ENCODE measurements at places on chromosomes 3 and 15.

- no peak for DNase-seq
Measured at GRCh38 chr15:97902140-97902780, 58.2 kb upstream of the ARRDC4 start.

DNA sequence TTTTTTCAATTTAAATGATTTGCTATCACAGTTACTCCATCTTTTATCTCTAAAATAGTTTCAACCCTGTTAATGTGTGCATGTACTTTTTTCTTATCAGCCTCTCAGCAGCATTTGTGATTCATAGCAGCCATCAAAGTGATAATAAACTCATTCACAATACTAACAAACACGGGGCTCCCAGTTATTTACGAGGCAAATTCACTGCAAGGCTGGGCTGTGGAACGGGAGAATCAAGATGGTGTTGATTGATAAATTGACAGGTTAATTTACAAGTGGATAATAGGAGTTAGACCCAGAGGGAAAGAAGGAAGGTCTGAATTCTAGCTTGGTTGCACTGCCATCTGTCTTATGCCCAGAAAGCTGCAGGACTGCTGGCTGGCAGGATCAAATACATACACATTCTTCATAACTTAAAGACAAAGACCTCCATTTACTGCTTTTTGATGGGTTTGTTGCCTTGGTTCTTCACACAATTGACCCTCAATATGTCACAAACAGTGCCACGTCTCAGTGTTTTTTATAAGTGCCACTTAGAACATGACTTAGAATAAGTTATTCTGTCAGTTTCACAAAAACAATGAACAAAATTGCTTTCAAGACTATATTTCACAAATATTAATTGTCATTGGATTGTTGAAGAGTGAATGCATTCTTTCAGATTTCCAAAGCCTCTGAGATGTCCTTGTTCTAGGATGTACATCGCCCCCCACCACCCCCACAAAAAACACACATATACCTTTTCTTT is 562.8 kb downstream of the NR2F2 start:
- no peak for DNase-seq

DNA sequence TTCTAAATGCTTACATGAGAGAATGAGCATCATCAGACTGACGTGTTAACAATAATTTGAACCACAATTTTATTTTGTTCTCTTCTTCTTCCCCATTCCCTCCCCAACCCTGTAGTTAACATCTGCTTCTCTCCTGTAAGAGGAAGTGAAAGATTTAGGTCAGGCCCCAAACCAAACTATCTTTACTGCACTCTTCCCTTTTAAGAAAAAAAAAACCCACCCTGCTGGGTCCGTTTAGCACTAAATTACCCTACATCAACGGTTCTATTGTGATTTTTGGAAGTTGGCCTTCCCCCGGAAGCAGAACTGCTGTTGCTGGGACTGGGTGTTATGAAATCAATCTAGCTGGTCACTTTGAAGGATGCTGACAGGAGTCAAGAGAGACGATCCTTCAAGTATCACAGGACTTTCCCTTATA is 49.4 kb downstream of the NFKBIZ start:
- DNase-seq, result no peak

GRCh38 chr3:184380627-184381260 is 890 bp downstream of the CHRD start:
- DNase-seq, result no peak

Measured in omental fat pad (tissue), 4 donors.